ENCODE measurements at places on chromosomes 12 and 14.

DNA sequence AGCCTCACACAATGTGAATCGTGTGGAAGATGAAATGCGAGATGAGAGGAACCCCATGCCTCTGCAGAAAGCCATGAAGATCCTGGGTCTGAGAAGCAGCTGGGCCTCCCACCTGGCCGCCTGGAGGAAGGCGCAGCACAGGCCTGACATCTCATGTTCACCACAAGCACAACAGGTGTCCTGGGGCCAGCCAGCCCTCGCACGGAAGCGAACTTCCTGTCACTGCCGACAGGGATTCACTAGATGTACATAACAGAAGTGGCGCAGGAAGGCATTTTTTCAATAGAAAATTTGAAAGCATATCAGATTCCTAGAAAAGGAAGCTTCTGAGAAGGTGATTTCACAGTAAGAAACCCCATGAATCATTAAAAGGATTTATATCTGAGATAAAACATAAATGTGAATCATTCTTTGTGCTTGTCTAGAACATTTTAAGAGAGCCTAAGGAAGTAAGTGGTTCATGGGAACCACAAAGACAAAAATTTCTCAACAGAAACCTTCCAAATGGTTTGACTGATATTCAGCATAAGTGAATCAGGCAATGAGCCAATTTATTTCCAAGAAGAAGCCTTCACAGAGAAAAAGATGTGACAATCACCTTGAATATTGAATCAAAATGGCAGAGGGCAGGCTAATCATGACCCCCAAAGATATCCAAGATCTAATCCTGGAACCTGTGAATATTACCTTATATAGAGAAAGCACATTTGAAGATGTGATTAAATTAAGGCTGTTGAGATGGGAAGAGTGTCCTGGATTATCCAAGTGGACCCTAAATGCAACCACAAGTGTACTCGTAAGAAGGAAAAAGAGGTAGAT lies 311.9 kb downstream of the DUSP6 start:
- no peak for DNase-seq

DNA sequence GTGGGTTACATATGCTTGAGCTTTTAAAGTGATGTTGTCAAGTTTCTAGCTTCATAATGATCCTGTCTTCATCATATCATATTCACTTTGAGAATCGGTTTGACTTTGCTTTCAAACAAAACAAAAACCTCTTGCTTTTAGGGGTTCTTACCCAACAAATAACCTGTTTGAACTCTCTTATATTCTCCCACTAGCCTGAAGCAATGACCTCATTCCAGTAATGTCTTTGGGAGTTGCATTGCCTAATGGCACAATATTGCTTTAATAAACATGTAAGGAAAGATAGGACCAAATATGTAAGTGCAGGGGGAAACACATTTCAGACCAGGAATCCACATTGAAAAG lies 27.7 kb downstream of the WBP11 start:
- DNase-seq: no peak

GRCh38 chr14:100321473-100322137 lies 1.5 kb upstream of the SLC25A47 start:
- no peak for DNase-seq

DNA sequence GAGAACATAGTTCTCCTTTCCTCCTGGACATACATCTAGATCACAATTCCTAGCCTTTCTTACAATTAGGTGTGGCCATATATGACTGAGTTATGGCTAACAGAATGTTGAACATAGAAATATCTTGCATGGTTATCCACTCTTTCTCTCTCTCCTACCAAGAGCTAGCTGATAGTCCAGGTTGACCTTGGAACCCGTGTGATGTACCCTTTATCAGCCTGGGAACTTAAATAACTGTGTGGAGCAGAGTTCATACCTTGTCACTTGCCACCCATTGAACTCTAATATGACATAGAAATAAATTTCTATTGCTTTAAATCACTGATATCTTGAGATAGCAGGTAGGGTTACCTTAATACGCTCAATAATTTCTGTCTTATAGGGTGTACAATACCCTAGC lies 115.9 kb downstream of the TPH2 start:
- DNase-seq: no peak

GRCh38 chr12:12483438-12483837 lies 79.2 kb downstream of the DUSP16 start:
- no peak for DNase-seq

GRCh38 chr14:92316176-92316575 lies 6.8 kb upstream of the SLC24A4 start:
- DNase-seq: no peak

DNA sequence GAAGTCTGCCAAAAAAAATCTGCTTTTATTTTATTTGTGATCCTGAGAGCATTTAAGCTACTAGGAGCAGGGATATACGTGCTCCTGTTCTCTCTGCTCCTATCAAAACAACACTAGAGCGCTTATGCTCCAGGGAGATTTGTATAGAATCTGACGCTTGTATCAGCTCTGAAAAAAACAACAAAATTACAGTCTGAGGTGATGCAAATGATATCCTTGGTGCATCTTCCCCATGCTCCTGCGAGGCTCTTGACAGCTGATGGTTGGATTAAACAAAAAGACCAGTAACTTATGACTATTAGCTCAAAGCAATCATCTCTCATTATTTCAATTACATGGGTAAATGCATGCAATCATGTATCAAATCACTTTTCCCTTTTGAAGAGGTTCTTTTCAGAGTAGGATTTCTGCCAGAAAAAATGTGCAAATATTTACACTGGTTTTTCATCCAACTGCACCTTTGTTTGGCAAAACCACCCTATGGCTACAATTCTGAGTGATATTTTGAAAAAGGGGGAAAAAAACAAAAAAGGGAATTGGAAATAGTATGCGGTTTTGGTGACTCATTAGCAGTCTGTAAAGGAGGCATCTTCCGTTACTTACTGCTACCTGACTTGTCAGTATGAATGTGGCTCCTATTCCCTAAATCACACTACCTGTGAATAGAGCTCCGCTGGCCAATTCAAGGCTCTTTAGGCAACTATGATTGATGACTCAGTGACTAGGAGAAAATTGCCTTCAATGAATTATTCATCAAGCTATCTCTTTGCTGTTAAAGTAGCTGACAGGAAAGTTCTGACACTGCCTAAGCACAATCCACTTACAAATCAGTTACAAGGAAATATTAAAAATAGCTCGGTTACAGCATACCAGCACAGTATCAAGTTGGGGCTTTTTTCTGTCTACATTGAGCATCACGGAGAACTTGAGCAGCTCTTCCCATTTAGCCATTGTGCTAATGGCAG lies 450.0 kb downstream of the FOXG1 start:
- DNase-seq: no peak
